ENCODE measurements at places on chromosomes 1 and 21.

GRCh38 chr21:44704636-44705001, 6.8 kb downstream of the TSPEAR start:
- no peak for DNase-seq

DNA sequence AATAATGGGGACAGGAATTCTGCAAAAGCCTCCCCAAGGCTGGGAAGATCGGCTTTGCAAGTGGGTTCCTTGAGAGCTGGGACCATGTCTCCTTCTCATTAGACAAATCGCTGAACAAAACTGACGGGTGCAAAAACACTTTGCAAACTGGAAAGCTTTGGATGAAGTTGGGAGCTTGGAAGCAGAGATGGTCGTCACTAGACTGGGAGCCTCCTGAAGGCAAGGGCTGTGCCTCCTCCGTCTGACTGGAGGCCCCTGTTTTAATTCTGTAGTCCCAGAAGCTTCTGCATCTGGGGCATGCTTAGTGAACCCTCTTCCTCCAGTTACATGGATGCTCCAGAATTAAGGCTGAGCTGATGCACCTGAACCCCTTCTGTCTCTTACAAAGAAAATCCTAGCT, 82.3 kb upstream of the IFFO2 start:
- DNase-seq: no peak

- DNase-seq: no peak
Measured at GRCh38 chr1:78911956-78912880, 94.3 kb downstream of the ADGRL4 start.

- DNase-seq: no peak
Measured at GRCh38 chr1:185886671-185887070, 152.5 kb downstream of the HMCN1 start.

GRCh38 chr1:40386359-40386723, 12.8 kb downstream of the SMAP2 start:
- no peak for DNase-seq

DNA sequence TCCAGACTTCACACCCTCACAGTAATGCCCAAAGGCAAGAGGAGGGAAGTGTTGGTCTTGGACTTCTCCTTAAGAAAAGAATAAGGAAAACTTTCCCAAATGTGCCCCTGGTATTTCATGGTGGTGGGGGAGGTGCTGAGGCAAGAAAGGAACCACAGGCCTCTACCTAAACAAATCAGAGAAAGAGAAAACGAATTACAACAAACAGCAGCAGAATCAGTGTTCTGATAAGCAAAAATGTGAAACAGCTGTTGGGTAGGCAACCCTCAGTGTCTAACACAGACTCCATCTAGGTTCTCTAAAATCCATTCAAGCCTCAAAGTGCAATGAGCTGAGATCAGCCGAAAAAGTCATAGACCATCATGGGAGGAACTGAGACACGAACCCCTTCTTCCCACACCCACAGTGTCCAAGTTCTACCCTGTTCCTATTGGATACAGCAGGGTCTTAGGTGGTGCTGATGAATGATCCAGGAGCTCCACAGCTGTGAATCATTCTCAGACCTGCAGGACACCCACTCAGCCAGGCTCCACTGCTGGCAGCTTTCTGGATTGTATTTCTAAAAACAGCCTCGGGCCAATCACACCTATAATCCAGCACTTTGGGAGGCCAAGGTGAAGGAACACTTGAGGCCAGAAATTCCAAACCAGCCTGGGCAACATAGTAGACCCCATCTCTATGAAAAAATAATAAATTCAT, 149.1 kb downstream of the PLPP3 start:
- DNase-seq: no peak

GRCh38 chr21:42581336-42581992, 67.8 kb downstream of the SLC37A1 start:
- DNase-seq: no peak

DNA sequence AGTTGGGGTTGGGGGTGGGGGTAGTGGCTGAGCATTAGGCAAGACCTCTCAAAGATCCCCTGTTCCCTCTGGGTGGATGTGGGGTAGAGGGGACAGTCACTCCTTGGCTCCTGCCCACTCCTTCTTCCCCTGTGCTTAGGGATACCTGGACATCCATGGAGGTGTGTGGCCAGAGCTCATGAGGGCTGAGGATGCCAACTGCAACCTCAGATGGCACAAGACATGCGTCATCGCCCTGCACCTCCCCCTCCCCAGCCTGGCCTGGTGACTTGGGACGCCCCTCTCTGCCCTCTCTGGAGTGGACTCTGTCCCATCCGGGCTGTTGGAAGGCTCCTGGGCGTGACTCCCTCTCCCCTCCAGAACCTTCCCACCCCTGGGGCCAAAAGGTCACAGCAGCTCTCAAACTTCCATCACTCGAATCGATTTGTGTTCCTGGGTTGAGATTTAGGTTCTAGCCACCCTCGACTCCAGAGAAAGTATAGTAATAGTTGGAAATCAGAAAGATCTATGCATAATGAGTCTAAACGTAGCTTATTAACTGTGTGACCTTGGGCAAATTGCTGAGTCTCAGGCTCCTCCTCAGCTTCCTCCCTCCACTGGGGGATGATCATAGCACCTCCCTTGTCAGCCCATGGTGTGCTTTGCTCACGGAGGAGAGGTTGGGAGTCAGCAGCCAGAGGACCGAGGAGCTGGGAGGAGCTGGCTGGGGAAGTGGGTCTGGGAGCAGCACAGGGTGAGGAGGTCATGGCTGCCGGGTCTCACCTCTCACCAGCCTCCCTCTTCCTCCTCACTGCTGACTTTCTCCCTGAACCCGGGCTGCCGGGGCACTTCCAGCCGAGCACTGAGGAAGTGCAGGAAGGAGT, 2.2 kb upstream of the PTPN7 start:
- DNase-seq: no peak

- DNase-seq: no peak
Measured at GRCh38 chr1:153794624-153795329, 19.6 kb downstream of the SLC27A3 start.

DNA sequence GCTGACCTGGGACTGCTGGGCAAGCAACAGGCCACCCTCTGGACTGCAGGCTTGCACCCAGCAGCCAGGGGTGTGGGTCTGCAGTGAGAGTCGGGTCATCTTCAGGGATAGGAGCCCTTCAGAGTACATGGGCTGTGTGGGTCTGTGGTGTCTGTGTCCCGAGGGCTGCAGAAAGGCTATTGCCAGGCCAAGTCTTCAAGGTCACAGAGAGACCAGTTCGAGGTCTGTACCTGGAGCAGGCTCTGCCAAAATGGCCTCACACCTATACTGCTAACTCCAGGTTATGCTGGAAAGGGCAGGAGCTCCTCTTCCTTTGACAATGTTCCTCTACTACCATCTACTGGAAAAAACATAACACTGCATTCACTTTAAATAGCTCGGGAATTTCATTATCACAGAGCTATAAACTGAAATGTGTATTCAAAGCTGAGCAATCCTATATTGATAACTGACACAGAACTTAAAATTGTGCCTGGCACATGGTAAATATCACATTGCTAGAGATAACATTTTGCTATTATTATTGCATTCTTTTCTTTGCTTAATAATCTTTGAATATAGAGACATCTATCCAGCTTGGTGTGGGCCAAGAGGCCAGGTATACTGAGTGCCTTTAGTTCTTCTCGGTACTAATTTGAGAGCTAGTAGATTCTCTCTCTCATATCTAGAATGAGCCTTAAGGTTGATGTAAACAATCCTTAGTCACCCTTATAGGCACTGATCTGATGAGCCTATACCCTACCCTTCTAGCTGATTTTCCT, 6.9 kb upstream of the DNAH14 start:
- DNase-seq: no peak

GRCh38 chr1:33047839-33048305, 11.2 kb upstream of the AK2 start:
- DNase-seq: no peak

DNA sequence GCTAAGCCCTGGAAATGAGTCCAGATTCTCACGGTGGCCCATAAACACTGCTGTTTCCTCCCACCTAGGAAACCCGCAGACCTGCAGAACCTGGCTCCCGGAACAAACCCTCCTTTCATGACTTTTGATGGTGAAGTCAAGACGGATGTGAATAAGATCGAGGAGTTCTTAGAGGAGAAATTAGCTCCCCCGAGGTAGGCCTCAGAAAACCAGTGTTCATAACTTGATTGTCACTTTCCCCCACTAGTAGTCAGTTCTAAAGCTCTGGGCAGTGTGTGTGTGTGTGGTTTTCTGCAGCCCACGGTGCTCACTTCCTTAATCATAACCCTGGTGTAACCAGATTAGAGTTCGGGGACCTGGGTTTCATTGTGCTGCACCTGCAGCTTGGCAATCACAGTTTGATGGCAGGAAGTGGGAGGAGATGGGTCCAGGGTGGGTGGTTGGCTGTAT, 39.1 kb downstream of the CLIC6 start:
- no peak for DNase-seq

- no peak for DNase-seq
Measured at GRCh38 chr1:59177756-59178155, 119.1 kb upstream of the FGGY start.

GRCh38 chr1:18836654-18837053, 22.8 kb downstream of the TAS1R2 start:
- DNase-seq: no peak

- DNase-seq: no peak
Measured at GRCh38 chr1:193113258-193113991, 8.2 kb upstream of the GLRX2 start.

Data from activated CD4-positive, CD25-positive, alpha-beta regulatory T cell (primary cell).